ENCODE measurements at places on chromosomes 2 and 18.

- DNase-seq: no peak
These were observed 421 bp upstream of the CNTNAP5 start for GRCh38 chr2:124024561-124025170.

DNA sequence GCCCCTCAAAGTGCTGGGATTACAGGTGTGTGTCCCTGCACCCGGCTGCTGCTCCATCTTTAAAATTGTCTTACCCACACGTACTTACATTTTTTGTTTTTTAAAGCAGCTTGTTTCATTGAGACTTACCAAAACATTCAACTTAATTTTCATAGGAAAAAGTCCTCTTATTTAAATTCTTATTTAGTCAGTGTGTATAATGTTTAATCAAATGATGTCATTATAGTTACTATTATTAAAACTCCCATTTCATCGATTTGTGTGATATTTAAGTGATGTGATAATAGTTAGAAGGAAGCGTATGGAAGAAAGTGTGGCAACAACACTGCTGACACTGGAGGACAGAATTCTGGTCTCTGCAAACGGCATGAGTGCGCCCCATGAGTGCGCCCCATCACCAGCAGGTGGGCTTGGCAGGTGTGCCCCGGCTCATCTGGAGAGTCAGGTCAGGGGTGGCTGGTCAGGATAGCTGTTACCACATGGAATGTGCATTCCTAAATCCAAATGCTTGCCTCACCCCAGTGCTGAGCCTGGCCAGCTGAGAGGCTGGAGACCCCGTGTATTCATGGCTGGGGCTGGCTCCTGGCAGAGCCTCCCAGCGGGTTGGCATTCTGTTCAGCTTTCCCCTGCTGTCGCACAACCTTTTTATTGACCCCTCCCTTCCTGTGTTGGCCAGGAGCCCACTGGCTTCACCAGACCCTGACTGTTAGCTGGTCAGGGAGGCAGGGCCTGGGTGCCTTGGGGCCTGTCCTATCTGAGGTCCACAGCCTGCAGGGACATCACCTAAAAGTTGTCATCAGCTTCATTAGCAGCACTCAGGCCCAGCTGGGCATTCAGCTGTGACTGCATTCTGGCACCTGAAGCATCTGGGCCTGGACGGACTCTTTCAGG, 79.7 kb downstream of the AGAP1 start:
- DNase-seq: no peak

- DNase-seq: peak; percentile 27
These were observed 63.2 kb downstream of the GNAL start for GRCh38 chr18:11752116-11752911.

- DNase-seq: no peak
These were observed 829 bp upstream of the KIAA2012 start for GRCh38 chr2:202072226-202072625.

GRCh38 chr2:3257166-3257565, 120.5 kb downstream of the EIPR1 start:
- peak; percentile 56 for DNase-seq

DNA sequence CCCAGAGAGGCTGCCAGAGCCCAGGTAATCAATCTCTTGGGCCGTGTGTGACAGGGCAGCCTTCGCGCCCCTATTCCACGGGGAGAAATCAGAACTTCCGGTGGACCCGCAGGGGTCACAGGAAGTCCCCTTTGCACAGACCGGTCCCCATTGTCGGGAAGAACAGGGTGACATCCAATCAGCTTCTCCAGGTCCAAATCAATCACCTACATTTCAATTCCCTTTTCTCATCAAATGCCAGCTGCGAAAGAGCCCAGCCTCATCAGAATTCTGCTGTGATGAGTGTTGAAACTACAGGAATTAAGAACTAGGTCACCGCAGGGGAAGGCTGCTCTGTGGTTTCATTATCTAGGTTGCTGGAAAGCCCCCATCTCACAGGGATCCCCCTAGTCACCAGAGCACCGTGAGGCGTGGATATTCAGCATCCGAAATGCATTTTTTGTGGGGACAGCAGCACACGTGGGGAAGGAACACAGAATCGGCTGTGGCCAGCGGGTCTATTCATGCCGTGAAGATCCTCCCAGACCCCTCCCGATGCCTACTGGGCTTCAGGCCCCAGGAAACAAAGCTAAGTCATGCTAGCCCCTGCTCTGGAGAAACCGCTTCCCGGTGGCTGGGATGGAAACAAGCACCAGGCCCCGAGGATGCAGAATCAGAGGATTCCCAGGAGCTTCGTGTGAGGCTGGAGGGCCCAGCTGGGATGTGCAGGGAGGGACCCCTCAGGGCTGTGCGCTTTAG, 193.7 kb upstream of the ID2 start:
- DNase-seq: no peak

- DNase-seq: no peak
These were observed 226.3 kb downstream of the NBAS start for GRCh38 chr2:15334644-15335326.

GRCh38 chr18:53526101-53526870, 698.2 kb downstream of the MBD2 start:
- no peak for DNase-seq

GRCh38 chr2:218988650-218989049, 3.7 kb upstream of the FEV start:
- DNase-seq: no peak

GRCh38 chr2:224749136-224749535, 33.0 kb upstream of the CCDC195 start:
- DNase-seq: no peak

DNA sequence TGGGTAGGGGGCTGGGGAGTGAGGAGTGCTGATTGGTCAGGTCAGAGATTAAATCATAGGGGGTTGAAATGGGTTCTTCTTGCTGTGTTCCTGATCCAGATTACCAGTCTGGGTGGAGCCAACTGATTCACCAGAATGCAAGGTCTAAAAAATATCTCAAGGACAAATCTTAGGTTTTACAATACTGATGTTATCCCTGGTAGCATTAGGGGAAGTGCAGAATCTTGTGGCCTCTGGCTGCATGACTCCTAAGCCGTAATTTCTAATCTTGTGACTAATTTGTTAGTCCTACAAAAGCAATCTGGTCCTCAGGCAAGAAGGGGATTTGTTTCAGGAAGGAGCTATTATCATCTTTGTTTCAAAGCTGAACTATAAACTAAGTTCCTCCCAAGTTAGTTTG, 289.2 kb upstream of the KYNU start:
- DNase-seq: no peak

- DNase-seq: no peak
These were observed 326.9 kb downstream of the FSIP2 start for GRCh38 chr2:186065491-186065890.

- no peak for DNase-seq
These were observed 110.8 kb upstream of the ATL2 start for GRCh38 chr2:38487852-38488251.

DNA sequence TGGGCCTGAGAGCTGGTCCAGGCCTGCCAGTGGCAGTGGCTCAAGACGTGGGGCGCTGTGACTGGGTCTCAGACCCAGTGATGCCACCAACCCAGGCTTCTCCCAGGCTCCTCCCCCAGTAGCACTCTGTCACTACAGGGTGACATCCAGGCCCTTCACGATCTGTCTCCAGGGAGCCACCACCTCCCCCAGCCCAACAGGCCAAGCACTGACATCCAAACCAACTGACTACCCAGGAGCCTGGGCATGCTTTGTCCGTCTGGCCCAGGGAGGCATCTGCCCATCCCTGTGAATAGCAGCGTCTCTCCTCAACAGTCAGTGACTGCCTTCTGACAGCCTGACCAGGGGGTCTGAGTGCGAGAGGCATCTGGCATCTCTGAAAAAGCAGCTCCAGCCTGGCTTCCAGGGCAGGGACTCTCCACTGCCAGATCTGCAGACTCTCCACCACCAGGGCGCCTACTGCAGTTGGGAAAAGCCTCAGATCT, 13.0 kb downstream of the TEX44 start:
- DNase-seq: no peak

DNA sequence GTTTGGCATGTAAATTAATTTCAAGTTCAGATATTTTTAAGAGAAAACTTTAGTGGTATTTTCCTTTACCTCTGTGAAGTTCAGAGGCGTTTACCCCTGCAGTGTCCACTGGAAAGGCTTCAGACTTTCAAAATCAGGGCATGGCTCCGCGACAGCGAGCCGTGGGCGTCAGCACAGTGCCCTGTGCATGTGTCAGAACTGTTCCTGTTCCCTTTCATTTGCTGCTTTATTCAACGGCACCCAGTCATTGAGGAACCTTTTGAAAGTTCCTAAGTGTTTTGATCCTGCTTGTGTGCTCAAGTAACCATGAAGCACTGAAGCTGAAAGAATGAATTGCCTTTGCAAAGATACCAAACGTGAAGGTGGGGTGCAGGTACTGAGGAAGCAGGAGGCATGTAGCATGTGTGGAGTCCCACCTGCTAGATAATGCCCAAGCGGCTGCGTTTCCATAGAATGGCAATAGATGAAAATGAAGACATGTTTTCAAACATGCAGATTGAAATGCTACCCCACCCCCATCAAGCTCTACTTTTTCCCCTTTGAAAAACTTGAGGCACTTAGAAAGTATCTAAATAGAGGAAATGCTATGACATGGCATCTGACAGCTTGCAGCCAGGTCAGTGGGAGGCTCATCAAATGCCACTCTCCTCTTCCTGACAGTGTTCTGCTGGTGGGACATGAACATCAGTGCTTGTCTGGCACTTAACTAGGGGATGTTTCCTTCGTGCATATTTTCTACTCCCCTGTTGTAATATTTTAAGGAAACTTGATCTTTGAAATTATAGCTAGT, 148.6 kb downstream of the ZNF236 start:
- no peak for DNase-seq

- DNase-seq: no peak
These were observed 1.5 kb upstream of the VSNL1 start for GRCh38 chr2:17538844-17539554.

Measured in retinal pigment epithelial cell (primary cell).